ENCODE measurements at places on chromosomes 3 and 15.

- no peak for DNase-seq
Observed at GRCh38 chr3:71554649-71555048, 28.9 kb downstream of the FOXP1 start.

DNA sequence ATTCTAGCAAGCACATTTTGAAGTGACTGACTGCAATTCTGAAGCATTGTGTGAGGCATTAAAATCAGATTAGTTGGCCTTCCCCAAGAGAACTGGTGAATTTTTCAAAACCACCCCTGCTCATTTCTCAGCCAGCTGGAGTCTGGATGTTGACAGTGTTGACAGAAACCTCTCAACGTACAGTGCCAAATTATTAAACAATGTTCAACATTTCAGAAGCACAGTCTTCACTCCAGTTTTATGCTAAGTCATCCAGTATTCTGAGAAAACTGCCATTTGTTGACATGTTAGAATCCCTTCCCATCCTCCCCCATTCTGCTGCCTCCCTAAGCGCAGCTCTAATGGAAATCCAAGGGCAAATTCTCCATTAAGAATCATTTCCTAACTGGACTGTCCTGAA, 369.3 kb upstream of the TRIM42 start:
- no peak for DNase-seq

- DNase-seq = no peak
Observed at GRCh38 chr15:81751256-81751655, 294.6 kb downstream of the MEX3B start.

- no peak for DNase-seq
Observed at GRCh38 chr3:21654241-21654640, 96.8 kb downstream of the ZNF385D start.

- DNase-seq = no peak
Observed at GRCh38 chr3:30353711-30354467, 252.5 kb upstream of the TGFBR2 start.

DNA sequence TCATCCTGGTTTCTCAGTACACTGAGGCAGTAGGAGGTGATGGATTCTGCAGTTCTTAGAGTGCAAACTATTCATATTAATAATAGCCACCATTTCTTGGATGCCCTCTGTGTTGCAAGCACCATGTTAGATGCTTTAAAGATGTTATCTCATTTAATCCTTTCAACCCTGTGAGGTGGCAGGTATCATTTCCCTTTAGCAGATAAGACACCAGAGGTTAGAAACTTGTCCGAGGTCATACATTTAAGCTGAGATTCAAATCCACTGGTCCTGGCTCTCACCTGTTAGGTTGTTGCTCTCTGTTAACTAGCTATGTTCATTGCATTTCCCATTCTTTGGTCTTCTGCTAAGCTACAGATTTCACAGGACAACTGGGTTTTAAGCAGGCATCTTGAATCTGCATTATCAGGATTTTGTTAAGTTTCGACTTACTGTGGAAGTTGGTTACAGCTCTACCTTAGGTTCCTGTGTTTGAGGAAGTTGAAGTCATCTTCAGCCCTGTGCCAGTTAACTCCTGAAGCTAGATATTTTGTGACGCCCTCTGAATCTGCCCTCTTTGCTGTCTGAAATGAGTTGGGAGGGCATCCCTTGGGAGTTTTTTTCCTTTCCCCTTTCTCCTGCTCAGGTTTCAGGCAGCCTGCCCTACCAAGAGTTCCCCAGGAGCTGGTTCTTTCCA, 6.4 kb downstream of the PDE8A start:
- no peak for DNase-seq

DNA sequence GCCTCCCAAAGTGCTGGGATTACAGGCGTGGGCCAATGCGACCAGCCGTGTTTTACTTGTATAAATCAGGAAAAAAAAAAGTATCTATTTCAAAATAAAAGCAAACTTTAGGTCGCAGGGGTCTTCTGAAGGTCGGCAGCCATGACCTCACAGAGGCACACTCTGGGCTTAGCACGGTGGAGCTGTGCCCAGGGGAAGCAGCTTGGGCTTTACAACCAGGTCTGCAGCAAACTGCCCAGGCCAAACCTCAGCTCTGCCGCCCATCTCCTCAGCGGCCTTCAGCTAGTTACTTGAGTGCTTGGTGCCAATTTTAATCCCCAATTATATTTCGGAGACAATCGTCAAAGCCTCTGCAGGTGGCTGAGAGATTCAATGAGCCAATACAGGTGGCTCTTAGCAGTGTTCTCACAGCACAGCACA, 30.1 kb downstream of the ZDHHC19 start:
- no peak for DNase-seq

DNA sequence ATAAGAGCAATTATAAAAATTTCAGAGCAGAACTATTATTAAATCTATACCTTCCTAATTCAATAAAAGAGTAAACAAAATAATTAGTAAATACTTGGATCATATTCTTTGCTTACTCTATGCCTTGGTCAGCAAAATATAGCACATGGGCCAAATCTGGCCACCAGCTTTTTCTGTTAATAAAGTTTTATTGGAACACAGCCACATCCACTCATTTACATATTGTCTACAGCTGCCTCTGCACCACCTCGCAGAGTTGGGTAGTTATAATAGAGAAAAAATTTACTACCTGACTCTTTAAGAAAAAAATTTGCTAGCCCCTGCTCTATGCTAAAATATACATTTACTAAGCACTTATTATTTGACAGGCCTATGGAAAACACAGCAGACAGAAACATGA, 32.2 kb upstream of the GANC start:
- DNase-seq = no peak

- no peak for DNase-seq
Observed at GRCh38 chr15:57532731-57533447, 58.8 kb upstream of the MYZAP start.

DNA sequence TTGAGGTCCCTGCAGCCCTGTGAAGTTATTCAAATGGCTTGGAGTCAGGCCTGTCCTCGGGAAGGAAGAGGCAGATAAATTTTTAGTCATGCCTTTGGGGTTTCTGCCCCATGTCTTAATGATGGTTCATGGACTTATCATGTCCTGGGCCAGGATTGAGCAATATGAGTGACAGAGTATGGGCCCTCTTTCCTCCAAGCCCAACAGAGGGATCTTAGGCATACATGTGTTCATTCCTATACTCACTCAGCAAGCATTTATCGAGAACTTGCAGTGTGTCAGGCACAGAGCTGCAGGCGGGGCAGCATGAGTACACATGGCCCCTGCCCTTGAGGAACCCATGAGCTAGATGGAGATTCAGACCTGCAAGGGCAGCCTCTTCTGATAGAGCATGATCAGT, 6.2 kb downstream of the ESYT3 start:
- no peak for DNase-seq
